Uterus (tissue), 4 donors: ENCODE measurements at places on chromosomes 2 and 18.

DNA sequence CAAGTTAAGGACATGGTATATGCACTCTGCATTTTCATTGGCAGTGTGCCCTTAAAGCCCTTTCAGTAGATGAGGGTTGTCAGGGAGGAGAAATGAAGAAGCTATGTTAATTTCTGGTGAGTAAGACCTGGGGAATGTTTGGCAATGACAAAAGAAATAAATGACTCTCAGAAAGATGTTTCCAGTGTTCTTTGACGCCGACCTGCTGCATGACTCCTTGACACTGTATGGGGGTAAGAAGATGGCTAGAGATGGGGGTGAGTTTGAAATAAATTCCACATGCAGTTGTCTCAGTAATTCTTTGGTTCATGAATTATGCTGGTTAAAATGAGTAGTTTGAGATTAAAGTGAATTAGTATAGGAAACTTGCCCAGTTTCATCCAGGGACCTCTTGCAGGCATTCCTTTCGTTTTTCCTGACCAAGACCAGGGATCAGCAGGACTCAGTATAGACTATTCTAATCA lies 5.9 kb downstream of the CCDC121 start:
- no peak for DNase-seq

DNA sequence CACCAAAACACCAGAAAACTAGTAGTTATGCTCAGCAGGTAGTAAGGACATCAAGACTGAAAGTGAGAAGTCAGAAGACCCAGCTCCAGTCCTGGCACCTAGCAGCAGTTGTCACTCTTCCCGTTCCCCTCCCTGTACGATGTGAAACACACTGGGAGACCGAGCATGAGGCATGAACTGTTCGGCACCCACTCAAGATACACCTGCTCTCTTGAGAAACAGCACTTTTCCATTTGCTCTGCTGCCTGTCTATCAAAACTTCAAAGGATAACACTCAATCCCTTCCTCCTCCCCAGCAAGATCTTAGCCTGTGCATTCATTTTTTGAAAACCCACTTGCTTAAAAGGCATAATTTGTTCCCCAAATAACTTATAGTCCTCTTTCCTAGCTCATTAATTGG lies 123.9 kb downstream of the PLEKHM3 start:
- DNase-seq = no peak

DNA sequence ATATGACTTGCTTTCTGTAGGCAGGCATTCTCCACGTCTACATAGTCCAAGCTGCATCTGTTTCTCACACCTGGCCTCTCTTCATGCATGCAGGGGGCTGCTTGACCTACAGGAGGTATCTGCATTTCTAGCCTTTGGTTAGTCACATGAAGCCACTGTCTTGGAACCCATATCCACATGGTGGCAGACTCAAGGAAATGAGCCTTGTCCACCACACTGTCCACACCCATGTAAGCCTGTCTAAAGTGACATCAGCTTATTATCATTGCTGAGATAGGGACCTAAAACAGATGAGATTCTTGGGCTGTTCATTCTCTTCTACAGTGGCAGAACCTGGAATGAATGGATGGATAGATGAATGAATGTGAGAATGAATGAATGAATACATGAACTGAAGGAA lies 160.4 kb downstream of the DOCK10 start:
- DNase-seq = no peak

DNA sequence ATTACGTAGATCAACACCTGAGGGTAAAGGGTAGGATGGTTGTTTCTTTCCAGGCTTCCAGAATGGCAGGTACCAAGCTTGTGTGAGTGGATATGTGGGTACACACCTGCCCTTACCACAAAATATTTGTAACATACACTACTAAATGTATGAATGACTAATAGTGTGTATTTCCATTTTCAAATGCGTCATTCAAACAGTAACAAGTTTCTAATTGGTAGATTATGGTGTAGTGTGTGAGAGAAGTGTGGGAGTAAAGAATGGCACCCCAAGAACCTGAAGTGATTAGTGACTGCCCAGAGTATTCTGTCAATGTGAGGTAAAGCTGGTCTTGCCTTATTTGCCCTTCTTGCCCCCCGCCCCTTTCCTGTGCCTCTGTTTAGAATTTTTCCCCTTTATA lies 21.1 kb downstream of the AGPS start:
- no peak for DNase-seq

- no peak for DNase-seq
Measured at GRCh38 chr2:46486436-46486835, 7.1 kb downstream of the TMEM247 start.

- no peak for DNase-seq
Measured at GRCh38 chr2:113117541-113118262, 9.7 kb upstream of the IL1RN start.

DNA sequence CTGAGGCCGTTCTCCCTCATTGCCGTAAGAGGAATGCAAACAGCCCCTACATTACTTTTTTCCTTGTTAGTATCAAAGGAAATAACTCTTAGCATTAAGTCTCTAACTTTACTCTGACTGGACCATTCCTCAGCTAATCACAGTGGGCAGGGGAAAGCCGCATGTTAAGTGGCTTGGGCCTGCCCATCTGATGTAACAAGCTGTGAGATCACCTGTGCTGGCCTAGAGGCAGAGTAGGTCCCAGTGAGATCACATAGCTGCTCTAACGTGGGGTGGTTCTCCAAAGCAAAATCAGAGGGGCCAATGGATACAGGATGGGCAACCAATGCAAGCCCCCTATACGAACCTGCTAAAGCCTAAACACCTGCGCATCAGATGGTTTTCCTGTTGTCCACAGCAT lies 5.9 kb upstream of the MOCOS start:
- no peak for DNase-seq

GRCh38 chr18:45221363-45221762 lies 393.9 kb upstream of the SLC14A2 start:
- DNase-seq = no peak

- DNase-seq = no peak
Measured at GRCh38 chr18:24421831-24422230, 4.6 kb upstream of the IMPACT start.

- DNase-seq = no peak
Measured at GRCh38 chr2:204005940-204006721, 69.6 kb downstream of the ICOS start.

GRCh38 chr18:11343096-11343495 lies 193.7 kb upstream of the PIEZO2 start:
- DNase-seq = no peak

DNA sequence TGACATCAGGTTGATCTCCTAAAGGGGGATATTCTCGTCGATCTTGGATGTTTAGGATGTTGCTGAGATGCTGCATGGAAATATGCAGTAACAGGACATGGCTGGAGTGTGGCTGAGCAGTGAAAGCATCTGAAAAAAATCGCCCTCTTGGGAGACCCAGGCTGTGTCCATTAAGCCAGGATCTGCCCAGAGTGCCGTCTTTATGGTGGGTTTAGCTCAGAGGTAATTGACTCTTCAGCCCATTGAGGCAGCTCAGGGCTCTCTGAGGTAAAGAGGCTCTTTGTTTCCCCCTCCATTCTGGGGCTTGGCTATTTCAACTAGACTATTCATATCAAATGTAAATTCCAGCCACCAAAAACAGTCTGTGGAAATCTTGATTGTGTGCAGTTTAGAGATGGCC lies 26.5 kb downstream of the OSBPL6 start:
- no peak for DNase-seq

DNA sequence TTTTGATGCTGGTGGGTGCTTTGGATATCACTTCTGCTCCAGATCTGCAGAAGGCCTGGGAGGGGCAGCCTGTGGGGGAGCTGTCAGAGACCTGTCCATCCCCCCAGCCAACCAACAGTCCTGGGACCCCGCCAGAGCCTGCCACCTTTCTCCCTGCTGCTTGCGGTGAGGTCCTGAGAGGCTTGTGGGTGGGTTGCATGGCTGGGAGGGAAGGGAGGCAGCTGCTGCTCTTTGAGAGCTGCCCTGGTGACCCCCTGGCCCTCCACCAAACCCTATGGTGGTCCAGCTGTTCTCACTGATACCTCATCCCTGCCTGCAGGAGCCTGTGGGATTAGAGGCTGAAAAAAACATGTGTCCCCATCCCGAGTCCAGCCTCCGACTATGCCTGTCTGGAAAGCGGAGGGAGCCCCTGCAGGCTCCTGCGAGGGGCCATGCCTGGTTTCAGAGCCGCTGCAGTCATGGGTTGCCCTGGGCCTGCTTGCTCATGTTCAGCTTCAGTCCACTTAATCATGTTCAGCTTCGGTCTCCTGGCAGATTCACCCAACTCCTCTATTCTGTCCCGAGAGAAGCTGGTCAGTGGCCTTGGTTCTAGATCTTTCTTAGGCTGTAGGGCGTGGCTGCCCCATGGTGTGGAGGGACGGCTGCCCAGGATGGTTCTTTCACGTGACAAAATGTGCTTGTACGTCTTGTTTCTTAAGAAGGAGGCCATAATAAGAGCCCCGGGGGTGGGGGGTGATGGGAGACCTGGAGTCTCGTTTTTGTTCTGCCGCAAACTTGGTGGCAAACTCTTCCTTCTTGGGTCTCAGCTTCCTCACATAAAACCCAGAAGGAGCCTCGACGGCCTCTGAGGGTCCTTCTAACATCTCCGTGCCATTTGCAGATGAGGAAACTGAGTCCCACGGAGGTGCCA lies 98.5 kb downstream of the CTIF start:
- no peak for DNase-seq

- peak; percentile 21 for DNase-seq
Measured at GRCh38 chr2:21289989-21290388, 166.2 kb downstream of the TDRD15 start.

DNA sequence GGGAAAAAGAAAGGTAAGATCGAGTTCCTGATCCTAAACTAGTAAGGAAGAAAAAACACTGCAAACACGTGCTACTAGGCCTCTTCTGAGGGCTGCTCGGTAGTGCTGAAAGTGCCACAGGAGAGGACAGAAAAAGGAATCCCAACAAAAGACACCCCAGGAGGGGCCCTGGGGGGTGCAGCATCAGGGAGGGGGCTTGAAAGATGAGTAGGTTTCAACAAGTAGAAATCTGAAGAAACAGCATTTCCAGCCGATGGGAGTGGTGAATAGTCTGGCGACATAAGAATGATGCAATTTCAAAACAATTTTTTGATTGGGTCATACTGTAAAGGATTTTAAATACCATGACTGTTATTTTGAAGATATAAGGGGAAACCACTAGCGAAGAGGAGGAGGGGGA lies 98.6 kb downstream of the NOL10 start:
- no peak for DNase-seq

DNA sequence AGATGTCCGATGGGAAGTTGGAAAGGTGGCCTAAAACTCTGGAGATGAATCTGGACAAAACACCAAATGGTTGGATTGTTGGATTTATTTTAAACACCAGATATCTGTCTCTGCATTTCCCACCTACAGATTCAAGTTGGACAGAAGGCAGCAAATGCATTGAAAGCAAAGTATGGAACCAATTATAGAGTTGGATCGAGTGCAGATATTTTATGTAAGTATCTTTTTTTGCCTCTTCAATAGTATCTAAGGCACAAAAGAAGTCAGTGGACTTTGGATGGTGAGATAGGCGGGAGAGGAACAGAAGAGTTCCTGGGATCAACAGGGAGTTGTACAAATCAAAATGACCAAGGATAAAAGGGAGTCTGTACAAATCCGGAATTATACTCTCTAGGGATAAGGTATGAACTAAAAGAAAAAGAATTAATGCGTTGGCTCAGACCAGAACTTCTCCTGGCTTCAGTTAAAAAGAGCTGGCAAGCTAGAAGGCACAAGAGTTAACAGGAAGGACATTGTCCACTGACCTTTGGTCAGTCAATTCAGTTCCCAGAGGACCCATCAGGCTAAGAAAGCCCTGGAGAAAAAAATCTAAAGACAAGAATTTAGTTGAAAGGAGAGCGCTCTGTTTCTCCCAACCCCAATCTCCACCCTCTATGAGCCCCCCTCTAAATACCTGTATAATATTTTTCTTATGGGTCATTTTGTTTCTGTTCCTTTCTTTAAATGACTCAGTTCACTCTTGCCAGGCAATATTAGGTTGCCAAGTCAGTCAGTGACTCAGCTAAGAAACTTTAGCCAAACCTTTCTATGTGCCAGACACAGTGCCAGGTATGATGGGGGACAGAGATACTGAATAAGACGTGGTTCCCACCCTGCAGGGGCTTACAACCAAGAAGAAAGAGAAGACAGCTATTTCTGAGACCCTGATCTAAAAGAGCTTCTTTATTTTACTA lies 29.1 kb downstream of the CPO start:
- DNase-seq = no peak

DNA sequence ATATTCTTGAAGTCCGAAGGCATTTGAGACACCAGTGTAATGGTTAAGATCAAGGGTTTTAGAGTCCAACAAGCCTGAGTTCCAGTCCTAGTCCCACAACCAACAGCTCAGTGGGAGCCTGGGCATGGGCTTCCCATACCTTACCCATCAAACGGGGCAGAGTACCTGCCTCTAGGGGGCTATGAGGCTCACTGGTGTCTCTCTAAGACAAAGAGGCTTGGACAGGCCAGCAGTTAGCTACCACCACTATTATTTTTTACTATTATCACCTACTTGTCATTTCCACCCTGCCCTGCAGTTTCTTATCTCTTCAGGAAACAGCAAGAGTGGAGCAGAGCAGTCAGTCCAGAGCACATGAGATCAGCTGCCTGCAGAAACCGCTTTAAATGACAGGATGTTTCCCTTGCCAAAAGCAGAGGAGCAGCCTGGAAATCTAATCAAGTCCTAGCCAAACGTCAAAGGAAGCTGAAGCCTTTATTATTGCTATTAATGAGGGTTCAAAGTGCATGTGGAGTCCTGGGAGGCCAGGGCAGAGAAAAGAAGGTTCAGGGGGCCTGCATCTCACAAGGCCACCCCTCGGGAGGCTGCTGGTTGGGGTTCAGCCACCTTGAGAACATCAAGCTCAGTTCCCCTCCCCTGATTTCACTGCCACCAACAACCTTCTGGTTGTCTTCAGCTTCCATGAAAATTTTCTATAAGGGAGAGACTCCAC lies 66.6 kb downstream of the STPG4 start:
- DNase-seq = no peak

GRCh38 chr2:215811003-215811402 lies 202.3 kb downstream of the MREG start:
- no peak for DNase-seq

GRCh38 chr2:7691961-7692656 lies 774.9 kb downstream of the RNF144A start:
- no peak for DNase-seq

- no peak for DNase-seq
Measured at GRCh38 chr18:39693359-39693758, 2127.8 kb upstream of the CELF4 start.

GRCh38 chr2:76296438-76296837 lies 585.7 kb upstream of the GCFC2 start:
- DNase-seq = no peak

DNA sequence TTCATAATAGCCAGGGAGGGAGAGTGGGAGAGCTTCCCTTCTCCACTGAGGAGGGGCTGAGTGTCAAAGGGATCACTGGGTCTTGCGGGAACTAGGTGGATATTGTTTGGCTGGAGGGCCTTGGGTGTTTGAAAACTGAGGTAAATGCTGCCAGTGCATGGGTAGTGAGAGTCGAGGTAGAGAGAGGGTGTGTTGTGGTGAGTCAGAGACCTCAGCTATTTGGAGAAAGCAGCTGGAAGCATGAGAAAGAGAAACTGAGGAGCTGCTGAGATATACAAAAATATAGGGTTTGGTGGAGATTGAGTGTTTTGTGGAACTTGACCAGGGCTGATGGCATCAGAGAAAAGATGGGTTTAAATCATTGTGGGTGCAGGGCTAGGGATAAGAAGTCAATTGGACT lies 127.0 kb upstream of the CCDC195 start:
- no peak for DNase-seq
